Stimulated activated CD8-positive, alpha-beta memory T cell treated with anti-CD3 and anti-CD28 coated beads, Interleukin-4, amount 100 ng/mL, for 4 hours (primary cell): ENCODE measurements at places on chromosomes 11 and 22.

- no peak for DNase-seq
Measured at GRCh38 chr11:132052342-132052741, 681.9 kb downstream of the NTM start.

- DNase-seq, result no peak
Measured at GRCh38 chr22:29190918-29191317, 14.8 kb upstream of the EMID1 start.

DNA sequence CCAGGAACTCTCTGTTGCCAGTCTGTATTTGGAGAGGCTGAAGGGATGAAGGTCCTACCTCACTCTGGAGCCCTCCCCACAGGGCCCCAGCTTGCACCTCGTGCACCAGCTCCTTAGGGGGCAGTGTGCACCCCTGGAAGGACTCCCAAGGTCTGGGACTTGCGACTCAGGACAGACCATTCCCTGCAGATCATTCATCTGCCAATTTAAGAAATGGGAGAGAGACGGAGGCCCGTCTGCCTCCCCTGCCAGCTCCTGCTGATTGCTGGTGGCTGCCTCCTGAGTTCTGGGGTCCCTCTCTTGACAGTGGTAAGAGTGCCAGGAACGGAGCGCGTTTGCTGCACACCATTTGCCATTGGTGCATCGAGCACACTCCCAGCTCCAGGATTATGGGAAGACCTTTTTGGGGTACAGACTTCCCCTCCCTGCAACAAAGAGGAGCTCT lies 27.4 kb upstream of the MALAT1 start:
- no peak for DNase-seq

GRCh38 chr22:22916215-22916951 lies 28.8 kb downstream of the IGLL5 start:
- no peak for DNase-seq

DNA sequence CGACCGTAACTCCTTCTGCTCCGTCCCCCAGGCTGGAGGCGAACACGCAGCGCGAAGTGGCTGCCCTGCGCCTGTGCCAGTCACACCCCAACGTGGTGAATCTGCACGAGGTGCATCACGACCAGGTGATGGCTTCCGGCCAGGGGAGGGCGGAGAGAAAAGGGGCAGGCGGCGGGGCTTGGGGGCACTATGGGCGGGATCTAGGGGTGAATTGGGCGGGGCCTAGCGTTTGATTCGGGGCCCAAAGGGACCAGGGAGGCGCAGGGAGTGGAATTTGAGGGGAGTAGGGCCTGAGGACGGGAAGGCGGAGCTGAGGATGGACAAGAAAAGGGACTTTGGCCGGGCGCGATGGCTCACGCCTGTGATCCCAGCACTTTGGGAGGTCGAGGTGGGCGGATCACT lies 9.7 kb downstream of the RPS6KA4 start:
- DNase-seq, result no peak

DNA sequence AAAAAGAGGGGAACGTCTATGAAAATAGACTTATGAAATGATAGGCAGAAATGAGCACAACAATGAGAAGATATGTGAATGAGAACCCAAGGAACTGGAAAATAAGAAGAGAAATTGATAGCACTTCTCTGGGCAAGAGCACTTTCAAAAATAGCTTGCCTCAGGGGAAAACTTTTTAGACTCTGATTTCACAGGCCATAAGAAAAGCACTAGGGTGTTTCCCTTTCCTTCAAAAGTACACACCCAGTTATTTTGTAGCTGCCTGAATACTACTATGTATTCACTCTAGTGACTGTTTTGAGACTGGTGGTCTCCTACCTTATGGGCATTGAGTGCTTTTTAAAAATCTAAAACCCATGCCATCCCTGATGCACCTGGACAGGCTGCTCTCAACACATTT lies 172.3 kb upstream of the SOX6 start:
- no peak for DNase-seq

GRCh38 chr22:33922349-33922681 lies 2.0 kb upstream of the LARGE1 start:
- no peak for DNase-seq

DNA sequence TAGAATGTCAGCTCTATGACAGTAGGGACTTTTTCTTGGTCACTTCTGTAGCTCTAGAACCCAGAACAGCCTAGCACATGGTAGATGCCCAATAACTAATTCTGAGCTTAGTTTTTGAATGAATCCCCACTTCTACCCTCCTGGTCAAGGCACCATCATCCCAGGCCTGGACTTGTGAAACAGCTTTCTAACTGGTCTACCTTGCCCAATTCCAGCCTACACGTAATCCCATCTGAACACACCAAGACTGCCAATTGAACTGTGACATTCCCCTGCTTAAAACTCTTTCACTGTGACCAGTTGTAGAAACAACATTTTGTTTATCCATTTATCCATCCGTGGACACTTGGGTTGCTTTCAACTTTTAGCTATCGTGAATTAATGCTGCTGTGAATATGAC lies 6.1 kb upstream of the FOLR3 start:
- no peak for DNase-seq

- DNase-seq, result no peak
Measured at GRCh38 chr11:126561327-126561893, 205.9 kb downstream of the ST3GAL4 start.

- no peak for DNase-seq
Measured at GRCh38 chr11:75557666-75558494, 4.2 kb upstream of the SERPINH1 start.

DNA sequence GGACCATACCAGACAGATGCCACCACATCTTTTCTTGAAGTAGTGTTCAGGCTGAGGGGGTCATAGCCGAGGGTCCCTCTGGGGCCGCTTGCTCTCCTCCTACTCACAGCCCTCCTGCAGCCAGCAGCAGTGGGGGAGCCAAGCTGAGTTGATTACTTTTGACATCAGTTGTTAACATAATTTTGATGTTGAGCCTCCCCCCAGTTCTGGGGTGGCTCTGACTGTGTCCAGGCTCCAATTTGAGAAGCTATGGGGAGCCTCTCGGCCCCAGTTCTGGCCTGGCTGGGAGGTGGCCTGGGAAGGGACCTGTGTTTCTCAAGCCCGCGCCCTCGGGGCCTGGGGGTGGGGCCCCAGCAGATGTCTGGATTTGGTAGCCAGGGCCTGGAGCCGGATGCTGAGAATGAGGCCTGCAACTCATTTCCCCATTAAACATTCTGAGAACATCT lies 47.9 kb downstream of the KCNQ1OT1 start:
- DNase-seq, result no peak
